ENCODE measurements at places on chromosomes 2 and 18.

- no peak for DNase-seq
Measured at GRCh38 chr2:39537150-39537549, 100.1 kb upstream of the MAP4K3 start.

DNA sequence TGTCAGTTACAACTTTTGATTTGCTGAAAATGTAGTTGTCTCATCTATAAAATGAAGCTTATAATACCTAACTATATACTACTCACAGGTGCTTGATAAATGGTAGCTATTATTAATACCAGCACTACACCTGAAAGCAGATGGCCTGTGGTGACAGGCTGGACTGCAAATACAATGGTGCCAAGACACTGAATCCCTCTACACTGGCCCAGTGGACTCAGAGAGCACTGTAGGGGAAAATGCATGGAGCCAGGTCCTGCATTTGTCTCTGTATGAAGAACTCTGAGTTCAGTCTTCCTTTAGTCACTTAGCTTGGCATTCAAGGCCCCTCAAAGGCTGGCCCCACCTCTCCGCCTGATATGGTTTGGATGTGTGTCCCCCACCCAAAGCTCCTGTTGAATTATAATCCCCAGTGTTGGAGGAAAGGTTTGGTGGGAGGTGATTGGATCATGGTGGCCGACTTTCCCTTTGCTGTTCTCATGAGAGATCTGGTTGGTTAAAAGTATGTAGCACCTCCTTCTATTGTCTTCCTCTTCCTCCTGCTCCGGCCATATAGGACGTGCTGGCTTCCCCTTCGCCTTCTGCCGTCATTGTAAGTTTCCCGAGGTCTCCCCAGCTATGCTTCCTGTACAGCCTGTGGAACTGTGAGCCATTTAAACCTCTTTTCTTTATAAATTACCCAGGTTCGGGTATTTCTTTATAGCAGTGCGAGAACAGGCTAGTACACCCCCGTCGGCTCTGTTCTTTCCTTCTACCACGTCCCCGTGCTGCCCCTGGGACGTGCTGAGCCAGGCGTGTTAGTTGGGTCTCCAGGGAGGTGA is 11.1 kb upstream of the NTSR2 start:
- no peak for DNase-seq

- no peak for DNase-seq
Measured at GRCh38 chr2:67516899-67517530, 119.9 kb downstream of the ETAA1 start.

DNA sequence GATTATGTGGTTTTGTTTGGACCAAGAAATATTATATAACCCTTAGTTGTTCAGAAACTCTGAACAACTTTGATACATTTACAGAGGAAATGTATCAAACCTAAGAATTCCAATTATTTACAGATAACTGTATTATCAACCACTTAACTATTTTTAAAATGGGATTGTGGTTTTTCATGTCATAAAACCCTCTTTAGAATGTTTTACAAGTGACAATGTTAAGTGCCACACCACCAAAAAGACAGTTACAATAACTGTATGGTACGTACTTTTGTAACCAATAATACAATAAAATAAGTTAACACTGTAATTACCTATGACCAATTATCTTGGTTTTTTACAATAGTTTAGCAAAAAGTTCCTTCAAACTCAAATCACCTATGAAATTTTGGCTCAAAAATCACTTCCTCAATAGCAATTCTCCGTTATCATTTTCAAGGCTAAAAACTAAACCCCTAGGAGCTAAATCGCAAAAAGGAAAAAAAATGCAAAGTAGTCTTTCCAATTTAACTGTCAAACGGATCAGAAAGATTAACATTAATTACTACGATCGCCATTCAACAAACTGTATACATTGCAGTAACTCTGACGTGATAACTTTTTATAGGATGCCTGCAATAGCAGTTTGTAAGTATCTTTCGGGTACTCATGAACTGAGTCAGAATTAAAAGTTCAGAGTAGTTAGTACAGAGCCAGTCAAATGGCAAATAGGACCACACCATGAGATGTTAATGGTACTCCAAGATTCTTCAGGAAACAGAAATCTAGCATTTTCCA is 1.5 kb downstream of the ROCK1 start:
- DNase-seq = no peak

DNA sequence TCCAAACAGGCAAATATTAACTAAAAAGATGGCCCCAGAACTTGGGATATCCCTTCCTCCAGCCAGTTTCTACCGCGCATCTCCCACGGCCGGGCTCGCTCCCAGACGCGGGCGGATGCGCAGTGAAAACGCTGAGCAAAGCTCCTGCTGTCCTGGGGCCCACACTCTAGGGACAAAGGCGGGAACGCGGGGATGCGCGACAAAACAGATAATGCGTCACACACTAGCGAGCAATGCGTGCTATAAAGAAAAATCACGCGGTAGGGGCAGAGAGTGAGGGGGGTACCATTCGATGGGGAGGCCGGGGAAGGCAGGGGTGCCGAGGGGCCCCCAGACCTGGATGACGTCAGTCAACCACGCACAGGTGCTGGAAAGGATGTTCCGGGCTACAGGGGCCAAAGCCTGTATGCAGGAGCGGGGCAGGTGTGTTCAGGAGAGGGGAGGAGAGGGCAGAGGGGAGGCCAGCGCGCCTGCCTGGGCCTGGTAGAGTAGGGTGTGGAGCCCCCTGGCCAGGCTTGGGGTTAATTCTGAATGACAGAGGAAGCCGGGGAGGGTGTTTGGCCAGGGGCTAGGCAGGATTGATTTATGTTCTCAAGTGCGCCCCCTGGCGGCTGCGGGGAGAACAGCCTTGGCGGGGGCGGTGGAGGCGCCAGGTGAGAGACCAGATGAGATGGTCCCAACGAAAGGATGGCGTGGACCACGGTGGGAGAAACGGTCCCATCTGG is 14.9 kb upstream of the ITM2C start:
- DNase-seq = no peak

DNA sequence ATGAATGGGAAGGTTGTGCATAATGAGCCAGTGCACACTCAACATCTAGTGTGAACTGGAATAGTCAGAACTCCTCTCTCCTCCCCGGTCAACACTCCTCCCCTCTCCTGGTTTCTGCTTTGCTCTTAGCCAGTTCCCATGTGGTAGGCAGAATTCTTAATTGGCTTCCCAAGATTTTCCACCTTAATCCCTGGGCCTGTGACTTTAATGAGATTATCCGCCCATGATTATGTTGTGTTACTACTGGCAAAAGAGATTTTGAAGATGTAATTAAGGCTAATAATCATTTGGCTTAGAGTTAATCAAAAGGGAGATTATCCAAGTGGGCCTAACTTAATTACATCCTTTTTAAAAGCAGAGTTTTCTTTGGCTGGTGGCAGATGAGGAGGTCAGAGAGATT is 34.2 kb upstream of the REV1 start:
- DNase-seq = no peak

GRCh38 chr18:76602191-76602590 is 107.1 kb upstream of the ZNF516 start:
- no peak for DNase-seq

DNA sequence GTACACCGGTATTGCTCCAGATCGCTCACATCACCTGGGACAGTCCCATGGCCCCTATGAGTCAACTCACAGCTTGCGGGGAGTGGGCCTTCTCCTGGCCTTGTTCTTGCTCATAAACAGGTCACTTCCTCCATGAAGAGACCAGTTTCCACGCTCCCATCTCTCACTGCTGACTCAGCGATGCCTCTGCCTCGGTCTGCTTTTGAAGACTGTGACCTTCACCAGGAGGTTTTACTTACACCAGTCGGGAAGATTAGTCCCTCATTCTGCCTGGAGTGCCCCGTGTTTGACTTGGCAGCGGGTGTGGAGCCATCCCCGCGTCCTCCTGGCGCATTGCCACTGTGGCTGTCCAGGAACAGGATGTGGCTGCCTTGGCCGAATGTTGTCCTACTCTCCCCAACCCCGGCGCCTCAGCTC is 159.8 kb downstream of the RHBDD1 start:
- DNase-seq = no peak

DNA sequence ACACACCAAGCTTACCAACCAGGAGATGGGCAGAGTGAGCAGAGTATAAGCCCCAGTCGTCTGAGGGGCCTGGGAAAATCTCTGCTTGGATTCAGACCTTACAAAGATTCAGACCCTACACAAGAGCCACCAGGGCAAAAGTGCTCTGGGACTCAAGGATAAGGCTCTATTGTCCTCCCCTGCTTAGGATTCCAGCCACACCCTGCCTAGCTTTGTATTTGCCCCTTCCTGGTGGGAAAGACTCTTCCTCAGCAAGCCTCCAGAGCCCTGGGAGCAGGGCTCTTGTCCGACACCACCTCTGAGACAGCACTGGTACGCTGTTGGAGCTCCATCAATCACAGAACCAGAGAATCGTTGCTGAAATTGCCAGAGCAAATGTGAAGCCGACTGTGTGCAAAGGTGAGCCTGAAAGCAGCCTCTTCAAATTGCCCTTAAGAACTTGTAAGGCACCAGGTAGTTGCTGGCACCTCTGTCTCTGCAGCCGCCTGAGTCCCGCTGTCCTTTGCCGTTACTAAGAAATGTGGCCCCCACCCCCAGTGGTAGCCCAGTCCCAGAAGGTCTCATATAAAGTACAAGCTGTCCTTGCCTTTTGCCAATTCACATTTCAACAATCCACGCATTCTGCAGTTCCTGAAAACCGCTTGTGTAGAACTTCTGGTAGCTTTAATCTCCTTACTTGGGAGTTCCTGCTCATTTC is 148.7 kb downstream of the CTIF start:
- DNase-seq = no peak
